ENCODE measurements at places on chromosomes 12 and 14. TPM values are rescaled to one million over a fixed set of nuclear protein-coding genes. Genes with fewer than 3 reads are reported as not detected.

TM9SF1 gene
- total RNA-seq: 64.4 TPM

SERPINA5 gene
- 4.1 TPM for total RNA-seq

RSRC2 gene
- 44.2 TPM for total RNA-seq

- DNase-seq: peak; percentile 70
Measured at GRCh38 chr14:88551094-88551870, 3.5 kb downstream of the PTPN21 start.

GRCh38 chr14:26841326-26841725, 243.5 kb upstream of the NOVA1 start:
- DNase-seq: no peak

DNA sequence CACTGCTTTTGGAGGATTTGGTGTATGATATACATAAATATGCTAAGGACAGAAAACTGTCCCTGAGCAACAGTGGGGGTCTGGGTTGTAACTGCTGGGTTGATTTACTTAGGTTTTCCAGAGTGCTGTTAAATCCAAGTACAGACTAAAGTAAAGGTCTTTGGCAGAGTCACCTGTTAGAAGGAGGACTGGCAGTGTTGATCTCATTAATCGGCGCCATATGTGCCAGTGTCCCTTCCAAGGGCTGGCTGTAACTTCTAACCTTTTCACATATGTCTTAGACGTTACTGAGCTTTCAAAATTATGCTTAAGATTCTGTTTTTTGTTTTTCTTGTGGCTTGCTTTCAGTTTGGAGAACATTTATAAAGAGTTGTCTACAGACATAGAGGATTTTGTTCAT, 5.1 kb downstream of the UNG start:
- DNase-seq: peak; percentile 9

- DNase-seq: no peak
Measured at GRCh38 chr12:85002778-85003296, 33.2 kb downstream of the TSPAN19 start.

DNA sequence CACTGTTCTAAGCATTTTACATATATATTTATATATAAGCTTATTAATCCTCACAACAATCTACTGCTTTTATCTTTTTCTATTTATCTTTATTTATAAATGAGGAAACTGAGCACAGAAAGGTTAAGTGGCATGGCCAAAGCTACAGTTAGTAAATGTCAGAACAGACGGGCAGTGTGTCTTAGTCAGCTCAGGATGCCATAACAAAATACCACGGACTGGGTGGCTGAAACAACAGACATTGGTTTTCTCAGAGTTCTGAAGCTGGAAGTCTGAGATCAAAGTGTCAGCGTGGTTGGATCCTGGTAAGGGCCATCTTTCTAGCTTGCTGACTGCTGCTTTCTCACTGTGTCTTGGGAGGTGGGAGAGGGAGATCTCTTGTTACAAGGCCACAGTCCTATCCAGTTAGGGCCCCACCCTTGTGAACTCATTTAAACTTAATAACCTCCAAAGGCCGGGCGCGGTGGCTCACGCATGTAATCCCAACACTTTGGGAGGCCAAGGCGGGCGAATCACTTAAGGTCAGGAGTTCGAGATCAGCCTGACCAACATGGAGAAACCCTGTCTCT, 19.8 kb downstream of the RPGRIP1 start:
- DNase-seq: no peak

DNA sequence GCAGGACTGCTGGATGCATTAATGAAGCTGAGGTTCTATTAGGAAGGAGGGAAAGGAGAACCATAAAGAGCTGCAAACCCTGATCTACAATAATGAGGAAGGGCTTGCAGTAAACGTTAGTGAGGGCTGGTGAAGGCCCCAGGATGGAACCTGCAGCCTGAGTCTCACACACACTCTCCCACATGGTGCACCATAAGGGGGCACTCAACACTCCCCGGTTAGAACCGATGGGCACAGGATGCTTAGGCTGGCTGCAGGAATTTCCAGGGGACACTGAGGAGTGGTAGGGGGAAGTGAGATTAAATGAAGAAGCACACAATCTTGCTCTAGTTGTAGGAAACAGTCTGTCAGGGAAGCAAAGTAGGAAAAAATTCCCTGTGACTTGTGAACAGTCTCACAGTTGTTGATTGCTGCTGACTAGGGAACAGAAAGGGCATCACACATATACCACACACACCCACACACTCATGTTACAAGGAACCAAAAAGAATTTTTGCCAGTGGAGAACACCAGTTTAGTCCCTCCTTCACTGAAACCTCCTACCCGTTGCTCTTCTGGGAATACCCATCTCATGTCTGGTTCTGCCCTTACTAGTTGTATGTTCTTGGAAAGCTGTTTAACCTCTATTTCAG, 56.2 kb upstream of the FERMT2 start:
- DNase-seq: no peak

GRCh38 chr14:52609445-52610044, 56.9 kb downstream of the GPR137C start:
- DNase-seq: no peak

DNA sequence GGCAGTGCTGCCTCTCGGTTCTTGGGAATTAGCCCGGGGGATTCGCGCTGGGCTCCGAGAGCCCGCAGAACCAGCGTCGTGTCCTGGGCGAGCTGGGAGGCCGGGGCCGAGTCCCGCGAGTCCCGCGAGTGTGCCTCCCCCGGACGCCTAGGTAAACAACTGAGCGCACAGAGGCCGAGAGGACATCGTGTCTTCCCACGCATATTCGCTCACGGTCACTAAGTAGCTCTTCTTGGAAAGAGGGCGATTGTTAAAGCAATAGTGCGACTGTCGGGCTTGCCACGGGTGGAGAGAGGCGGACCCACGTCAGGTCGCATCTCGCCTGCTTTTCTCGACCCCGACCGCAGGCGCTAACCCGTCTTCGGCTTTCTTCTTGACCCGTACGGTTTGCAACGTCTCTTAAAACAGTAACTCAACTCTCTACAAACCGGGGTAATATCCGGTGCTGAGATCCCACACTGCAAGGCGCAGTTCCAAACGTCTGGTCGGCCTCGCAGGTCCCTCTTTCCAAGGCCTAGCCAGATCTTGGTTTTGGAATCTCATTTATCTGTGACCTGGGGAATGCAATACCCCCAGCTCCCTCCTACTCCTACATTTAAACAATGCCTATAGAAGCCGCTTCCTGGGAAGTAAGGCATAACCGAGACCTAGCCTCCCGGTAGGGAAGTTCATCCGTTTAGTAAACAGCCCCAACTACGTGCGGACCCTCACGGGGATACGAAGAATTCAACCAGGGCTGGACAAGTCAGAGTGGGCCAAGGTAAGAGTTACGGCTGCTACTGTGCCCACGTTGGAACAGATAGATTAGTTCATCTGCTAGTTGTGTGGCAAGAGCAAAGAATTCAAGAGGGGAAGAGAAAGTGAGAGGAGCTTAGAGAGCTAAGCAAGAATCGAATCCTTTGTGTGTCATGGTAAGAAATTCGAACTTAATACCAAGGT, 736 bp upstream of the PHLDA1 start:
- peak; percentile 31 for DNase-seq

GRCh38 chr14:39374851-39375250, 57.4 kb downstream of the FBXO33 start:
- no peak for DNase-seq

- DNase-seq: no peak
Measured at GRCh38 chr12:66744956-66745383, 66.1 kb upstream of the GRIP1 start.

GRCh38 chr14:59483363-59483762, 845 bp downstream of the L3HYPDH start:
- DNase-seq: no peak
